Activated CD4-positive, alpha-beta T cell treated with anti-CD3 and anti-CD28 coated beads for 4 hours (primary cell): ENCODE measurements at places on chromosomes 11 and 22.

GRCh38 chr11:65401073-65401802 is 14.8 kb downstream of the FRMD8 start:
- DNase-seq = no peak

- no peak for DNase-seq
Observed at GRCh38 chr11:104917271-104918112, 19.2 kb upstream of the CASP12 start.

DNA sequence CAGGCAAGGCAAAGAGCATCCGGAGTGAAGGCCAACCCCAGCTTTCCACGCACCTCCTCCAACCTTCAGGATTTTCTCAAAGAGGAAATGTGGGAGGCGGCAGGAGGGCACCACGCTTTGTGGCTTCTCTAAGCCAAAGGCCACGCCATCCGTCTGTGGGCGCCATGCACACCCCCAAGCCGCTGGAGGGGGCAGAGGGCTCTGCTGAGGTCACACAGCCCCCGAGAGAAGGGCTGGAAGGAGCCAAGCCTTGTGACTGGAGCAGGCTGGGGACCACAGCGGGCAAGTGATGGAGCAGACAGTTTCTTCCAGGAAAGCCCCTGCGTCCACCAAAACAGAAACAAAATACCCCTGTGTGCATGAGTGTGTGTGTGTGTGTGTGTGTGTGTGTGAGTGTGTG is 527.4 kb downstream of the BRD1 start:
- no peak for DNase-seq

- no peak for DNase-seq
Observed at GRCh38 chr11:30487200-30487898, 98.8 kb downstream of the MPPED2 start.

DNA sequence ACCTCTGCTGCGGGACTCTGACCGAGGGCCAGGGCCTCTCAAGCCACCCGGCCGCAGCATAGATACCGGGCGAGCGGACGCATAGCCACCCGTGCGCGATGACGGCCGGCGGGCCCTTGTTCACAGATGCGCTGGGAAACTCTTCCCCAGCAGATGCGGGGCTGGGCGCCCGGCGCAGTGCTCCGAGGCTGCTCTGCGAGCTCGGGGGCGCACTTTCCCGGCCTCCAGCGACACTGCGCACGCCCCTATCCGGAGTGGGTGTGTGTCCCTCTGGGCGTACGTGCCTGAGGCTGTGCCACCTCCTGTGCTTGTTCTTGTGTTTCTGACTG is 104.7 kb upstream of the E2F8 start:
- no peak for DNase-seq

DNA sequence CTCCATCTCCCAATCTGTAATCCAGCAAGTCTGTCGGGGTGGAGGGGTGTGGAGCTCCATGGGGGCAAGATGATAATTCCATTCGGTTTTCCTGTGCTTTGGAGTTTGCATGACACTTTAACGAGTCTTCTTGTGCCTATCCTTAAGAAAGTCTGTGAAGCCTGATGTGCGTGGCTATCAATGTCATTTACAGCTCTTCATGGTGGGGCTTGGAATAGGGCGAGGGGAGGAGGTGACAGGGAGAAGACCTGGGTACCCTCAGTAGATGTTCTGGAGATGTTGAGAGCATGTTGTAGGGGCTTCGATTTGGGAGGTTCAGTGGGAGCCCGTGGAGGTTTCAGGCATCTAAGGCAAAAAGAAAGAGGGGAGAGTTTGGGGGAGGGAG is 579 bp upstream of the PHLDB1 start:
- DNase-seq = no peak

GRCh38 chr11:84608837-84609196 is 1018.3 kb downstream of the DLG2 start:
- DNase-seq = no peak

DNA sequence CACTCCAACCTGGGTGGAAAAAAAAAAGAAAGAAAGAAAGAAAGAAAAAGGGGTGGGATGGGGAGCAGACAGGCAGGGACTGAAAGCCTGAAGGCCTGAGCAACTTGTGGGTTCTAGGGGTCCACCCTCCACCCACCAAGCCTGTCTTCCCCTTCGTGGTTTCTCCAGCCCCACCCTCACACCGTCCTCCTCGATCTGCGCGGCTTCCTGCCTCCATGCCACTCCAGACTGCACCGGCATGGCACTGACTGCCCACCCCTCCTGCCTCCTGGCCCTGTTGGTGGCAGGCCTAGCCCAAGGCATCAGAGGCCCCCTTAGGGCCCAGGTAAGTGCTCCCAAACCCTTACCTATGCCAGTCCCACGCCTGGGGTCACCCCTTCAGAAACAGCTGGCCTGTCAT is at the start of gene CTSW:
Gene CTSW (plus strand): TSS at position 221 of the 400 bp plus-strand sequence. CDS start 18 bp downstream, at position 239.
- no peak for DNase-seq

DNA sequence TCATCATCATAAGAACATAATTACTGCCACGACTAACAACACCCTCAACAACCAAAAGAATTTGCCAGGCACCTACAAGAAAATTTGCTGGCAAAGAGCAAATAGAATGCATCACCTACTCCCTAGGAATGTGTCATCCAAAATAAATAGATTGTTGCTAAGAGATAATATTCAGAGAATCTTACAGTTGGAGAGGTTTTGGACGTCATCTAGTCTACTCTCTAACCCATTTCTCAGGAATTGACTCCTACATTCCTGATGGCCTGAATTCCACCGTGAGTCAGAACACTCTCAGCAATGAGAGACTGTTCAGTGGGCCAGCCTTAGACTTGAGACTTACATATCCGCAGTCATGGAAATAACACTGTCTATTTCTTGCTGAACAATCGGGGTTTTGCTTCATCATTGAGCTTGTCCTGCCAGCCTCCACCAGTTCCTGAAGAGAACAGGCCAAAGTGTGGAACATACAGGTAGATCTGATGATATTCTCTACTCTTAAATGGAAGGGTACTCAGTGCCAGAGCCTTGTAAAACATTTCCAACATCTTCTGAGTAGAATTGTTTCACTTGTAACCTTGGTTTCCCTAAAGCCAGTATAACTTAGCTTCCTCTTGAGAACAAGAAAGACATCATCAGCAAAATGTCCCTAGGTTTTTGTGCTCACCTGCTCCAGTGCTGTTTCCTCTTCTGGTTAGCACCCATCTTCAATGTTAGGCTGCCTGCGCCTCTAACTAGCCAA is 8.3 kb downstream of the KIRREL3 start:
- DNase-seq = no peak
